ENCODE measurements at places on chromosomes 7 and 10.

- DNase-seq, result no peak
Observed at GRCh38 chr7:97342512-97342911, 225.0 kb downstream of the SDHAF3 start.

GRCh38 chr10:2870654-2871053, 196.7 kb upstream of the PFKP start:
- DNase-seq, result no peak

- DNase-seq, result no peak
Observed at GRCh38 chr10:18666810-18667209, 7.6 kb downstream of the ARL5B start.

- DNase-seq, result no peak
Observed at GRCh38 chr10:34757933-34758332, 57.2 kb downstream of the PARD3 start.

DNA sequence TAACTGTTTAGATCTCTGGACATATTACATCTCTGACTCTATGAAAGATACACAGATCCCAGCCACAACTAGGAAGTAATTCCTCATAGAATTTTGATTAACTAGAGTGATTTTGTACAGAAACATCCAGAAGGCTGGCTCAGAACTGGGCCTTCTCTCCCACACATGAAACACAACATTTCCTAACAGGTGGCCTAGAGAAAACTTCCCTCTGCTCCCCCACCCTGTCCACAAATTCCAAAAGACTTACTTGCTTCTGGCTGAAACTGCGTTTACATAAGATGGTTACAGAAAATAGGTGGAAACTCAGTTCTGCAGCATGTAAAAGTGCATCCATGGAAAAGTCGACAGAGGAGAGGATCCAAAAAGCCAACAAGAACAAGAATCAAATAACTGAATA, 132.9 kb downstream of the FZD1 start:
- no peak for DNase-seq

- DNase-seq, result no peak
Observed at GRCh38 chr7:28362182-28362581, 50.1 kb upstream of the CREB5 start.

DNA sequence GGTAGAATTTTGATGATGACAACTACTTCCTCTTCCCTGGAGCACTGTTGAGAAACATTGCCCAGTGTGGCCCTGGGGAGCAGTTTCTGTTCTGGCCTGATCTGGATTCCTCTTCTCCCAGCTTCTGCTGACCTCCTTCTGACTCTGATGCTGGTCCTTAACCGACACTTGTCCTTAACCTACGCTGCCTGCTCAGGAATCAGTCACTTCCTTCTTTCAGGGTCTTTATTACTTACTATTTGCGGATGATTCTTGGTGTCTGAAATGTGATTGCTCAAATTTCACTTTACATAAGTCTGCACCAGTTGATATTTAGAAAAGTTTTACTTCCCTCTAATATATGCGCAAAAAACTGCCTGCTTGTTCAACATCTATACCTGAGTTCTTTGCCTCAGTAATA, 164.1 kb downstream of the PTEN start:
- no peak for DNase-seq

DNA sequence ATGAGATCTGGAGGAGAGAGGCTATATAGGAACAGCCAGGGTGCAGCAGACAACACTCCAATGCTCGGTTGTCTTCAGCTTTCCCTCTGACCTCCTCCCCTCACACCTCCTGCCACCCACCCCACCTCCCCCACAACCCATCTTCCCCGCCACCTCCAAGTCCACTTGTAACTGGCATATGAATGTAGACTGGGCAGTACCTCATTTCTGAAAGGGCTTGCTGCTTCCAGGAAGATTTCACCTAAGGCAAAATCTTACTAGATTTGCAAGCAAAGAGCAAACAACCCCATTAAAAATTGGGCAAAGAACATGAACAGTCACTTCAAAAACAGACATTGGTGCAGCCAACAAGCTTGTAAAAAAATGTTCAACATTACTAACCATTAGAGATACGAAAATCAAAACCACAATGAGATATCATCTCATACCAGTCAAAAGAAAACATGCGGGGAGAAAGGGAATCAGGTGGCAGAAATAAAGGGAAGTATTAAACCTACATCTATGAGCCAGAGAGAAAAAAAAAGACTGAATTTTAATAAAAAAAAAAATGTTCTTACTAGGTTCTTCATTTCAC, 164.6 kb upstream of the C1GALT1 start:
- DNase-seq, result no peak

DNA sequence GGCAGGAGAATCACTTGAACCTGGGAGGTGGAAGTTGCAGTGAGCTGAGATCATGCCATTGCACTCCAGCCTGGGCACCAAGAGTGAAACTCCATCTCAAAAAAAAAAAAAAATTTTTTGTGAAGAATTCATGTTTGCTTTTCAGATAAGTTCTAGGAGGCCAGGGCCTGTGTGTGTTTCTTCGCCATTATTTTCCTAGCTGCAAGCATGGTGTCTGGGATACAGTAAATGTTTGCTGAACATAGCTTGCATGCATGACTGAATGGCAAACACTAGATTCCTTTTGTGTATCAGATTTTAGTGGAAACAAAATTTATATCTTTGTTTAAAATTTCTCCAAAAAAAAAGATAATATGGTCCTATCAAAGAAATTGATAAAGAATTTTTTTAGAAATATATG, 9.7 kb upstream of the MACC1 start:
- DNase-seq, result no peak

DNA sequence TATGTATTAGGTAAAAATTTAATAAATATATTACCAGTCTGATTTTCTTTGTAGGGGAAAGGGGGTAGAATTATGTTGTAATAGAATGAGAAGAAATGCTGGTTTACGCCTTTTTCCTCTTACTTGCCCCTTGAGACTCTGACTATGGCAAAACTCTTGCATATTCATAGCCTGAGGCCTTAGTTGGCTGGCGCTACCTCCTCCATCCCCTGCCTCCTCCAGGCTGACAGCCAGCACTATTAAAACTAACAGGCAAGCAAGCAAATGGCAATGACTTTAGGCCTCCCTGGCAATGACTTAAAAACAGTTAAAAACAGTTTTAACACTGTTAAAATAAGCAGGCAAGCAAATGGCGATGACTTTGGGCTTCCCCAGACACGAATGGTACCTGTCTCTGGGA, 14.4 kb downstream of the PKD2L1 start:
- DNase-seq, result no peak

- no peak for DNase-seq
Observed at GRCh38 chr10:97647556-97647955, 7.1 kb downstream of the PI4K2A start.

- DNase-seq, result no peak
Observed at GRCh38 chr10:122019414-122019975, 30.5 kb downstream of the TACC2 start.

- DNase-seq, result no peak
Observed at GRCh38 chr7:4659551-4660286, 22.4 kb upstream of the FOXK1 start.

DNA sequence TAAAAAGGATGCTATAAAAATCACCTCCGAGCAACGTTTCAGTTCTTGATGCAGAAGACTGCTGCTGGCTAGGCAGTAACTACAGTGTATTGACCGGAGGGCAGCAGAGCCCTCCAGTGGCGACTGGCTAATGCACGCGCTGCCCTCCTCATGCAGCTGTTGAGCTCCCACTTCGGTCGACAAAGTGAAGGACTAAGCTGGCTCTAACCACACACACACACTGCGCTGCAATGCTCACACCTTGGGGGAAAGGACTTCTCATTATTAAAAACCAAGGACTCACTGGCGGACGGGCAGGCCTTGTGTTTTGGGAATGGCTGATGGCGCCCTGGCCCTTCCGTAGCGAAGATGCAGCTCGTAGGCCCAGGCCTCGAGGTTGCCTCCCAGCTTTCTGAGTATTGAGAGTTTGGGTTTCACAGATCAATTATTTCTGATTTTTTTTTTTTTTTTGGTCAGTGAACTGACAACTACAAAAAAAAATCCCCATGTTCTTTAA, 120.9 kb upstream of the DIP2C start:
- DNase-seq, result no peak

DNA sequence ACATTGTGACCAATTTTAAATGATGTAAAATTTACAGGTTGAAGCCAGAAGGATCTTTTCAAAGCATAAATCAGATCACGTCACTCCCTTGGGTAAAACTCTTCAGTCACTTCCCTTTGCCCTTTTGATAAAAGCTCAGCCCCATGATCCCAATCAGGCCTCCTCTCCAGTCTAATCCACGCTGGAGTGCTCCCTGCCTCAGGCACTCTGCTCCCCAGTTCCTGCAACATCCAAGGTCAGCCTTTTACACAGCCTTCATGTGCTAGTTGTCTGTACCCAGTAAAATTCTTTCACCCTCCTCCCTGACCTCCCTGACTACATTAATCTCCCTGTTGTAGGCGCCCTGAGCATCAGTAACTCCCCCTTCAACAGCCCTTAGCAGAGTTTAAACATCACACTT, 14.1 kb downstream of the ELMO1 start:
- DNase-seq, result no peak

Measured in stimulated activated CD4-positive, alpha-beta T cell treated with anti-CD3 and anti-CD28 coated beads, Interleukin-12 subunit alpha, Interleukin-12 subunit beta, amount 100 ng/mL, for 24 hours (primary cell).